ENCODE measurements at places on chromosomes 7 and 10.

DNA sequence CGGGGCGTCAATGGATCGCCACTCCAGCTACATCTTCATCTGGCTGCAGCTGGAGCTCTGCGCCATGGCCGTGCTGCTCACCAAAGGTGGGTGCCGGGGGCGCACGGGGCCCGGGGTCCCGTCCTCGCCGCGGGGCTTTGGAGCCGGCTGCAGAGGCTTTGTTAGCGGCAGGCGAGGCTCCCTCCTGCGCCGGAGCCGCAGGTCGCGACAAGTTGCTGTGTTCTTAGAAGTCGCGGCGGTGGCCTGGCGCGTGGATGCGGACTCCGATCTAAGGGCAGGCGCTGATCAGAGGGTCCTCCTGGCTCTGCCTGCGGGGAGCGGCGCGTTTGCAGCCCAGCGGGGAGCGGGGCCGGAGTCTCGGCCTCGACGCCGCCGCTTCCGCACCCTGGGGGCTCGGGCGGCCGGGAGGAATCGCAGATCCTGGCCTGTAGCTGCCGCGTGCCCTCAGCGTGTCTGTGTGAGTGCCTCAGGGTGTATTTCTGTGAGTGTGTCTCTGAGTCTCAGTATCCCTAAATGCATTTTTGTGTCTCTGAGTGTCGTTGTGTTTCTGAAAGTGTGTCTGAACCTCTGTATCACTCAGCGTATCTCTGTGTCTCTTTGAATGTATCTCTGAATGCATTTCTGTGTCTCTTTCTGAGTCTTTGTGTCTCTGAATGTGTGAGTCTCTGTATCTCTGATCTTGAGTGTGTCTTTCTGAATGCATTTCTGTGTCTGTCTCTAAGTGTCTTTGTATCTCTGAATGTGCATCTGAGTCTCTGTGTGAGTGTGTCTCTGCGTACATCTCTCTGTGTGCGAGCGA lies 766 bp downstream of the BAMBI start:
- DNase-seq: peak; percentile 28

GRCh38 chr10:119896937-119897770 lies 4.6 kb downstream of the SEC23IP start:
- peak; percentile 56 for DNase-seq

GRCh38 chr7:152543799-152544198 lies 108.0 kb upstream of the KMT2C start:
- DNase-seq: no peak

DNA sequence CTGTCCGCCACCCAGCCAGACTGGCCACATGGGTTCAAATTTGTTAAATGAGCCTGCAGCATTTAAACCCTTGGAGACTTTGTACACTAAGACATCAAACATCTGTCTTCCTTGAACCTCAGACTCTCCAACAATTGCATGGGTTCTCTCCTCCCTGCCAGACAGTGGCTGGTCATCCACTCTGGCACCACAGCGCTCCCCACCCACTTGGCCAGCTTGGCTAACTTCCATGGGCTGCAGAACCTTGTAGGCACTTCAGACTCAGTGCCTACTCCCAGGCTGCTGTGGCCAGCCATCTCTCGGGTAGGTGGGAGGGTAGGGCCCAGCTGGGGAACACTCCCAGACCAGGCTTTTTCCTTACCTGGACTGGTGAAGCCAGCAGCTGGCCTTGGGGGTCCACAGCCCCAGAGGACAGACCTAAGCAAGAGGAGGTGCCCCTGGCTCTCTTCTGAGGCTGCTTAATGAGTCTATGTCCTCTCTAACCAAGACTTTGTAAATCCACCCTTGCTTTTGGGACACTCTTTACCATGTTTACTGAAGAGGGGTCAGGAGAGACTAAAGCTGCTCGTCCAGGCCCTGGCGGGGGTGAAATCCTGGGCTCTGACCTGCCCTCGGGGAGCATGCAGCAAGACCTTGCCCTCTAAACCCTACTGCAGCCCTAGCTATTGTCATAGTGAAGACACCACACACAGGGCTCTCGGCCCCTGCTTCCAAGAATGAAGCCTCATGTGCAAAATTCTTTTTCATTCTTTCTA lies 82.7 kb downstream of the ARHGAP22 start:
- peak; percentile 46 for DNase-seq

DNA sequence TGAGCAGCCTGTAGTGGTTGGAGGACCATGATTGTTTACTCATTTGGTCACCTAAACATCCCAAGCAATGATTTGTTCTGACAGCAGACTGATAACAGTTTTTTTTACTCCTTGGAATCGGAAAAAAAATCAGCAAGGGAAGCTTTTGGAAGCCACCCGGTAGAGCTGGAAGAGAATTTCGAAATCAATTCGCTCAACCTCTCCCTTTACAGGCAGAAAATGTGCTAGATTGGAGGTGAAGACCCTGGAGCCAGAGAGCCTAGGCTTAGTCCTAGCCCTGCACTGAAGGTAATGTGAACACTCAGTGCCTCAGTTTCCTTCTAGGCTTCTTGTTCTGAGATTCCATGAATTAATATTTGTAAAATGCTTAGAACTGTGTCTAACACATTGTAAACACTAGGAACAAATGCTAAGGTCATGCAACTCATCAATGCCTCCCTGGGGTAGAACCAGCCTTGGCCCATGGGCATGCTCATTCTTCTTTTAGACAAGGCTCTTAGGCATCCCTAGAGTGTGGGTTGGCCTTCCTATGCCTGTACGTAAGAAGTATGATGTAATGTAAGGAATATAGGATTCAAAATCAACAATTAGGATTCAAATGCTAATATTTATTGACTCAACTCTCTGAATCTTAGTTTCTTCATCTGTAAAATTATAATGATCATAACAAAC lies 52.7 kb downstream of the MET start:
- DNase-seq: no peak

DNA sequence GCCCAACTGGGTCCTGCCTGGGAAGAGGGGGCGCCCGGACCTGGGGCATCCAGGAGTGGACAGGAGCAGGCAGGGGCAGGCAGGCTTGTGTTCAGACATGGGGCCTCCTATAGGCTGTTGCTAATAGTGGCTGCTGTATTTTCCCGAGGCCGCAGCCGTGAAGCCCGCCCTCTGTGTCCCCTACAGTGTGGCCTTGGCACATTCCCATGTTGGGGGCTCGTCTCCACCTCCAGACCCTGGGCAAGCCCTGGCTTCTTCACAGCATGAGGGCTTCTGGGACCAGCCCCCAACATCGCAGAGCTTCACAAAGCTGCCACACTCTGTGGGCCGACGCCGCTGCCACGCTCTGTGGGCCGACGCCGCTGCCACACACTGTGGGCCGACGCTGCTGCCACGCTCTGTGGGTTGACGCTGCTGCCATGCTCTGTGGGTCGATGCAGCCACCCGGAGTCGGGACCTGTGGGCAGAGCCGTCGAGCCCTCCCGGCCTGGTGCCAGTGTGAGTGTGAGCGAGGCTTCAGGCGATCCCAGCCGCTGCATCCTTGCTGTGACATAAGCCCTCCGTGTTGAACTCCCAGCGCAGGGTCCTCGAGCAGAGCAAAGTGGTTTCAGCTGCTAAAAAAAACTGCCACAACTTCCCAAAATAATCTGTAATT lies 109.0 kb downstream of the INPP5A start:
- DNase-seq: no peak
